Foreskin keratinocyte (primary cell): ENCODE measurements at places on chromosomes 12 and 14.

DNA sequence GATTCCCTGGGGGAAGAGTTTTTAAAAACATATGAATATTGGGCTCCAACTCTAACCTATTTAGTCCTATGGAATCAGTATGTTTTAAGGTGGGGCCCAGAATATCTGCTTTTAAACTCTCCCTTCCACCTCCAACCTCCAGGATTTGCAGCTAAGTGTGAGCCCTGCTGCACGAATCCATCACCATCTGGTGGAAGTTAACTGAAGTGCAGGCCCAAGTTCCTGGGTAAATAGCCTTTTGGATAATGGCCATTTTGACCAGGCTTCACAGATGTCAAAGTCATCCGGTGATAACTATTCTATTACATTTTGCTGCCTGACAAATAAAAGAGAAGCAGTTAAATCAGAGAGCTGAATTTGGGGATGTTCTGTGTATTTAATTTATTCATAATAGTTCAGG is 58.1 kb upstream of the RMST start:
- peak; percentile 15 for DNase-seq

DNA sequence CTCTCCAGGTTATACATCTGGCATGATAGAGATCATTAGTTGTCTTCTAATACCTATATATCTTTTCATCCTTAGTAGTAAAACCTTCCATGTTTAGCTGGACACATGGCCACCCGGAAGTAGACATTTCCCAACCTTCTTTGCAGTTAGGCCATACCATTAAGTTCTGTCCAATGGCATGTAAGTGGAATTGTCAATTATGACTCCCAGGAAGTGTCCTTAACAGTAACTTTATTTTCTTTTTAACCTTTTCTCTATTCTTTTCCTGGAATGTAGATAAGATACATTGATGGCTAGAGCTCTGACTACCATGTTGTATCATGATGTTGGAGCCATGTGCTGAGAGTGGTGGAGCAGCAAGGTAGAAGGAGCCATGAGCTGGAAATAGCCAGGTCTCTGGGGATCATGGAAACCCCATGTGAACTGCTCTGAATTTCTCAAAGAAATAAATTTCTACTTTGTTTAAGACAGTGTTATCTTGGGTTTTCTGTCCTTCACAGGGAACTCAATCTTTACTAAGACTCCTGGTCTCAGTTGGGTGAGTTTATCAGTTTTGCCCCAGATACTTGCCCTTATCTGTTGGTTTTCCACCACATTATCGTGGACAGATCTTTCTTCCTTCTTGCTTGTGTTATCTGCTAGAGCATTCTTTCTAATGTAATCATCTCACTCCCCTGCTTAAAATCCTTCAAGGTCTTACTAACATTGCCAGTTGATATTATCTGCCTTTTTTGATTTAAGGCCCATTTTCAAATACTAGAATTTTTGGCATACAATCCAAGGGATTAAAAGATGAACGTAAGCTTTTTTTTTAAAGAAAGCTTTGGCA is 5.1 kb upstream of the LTA4H start:
- DNase-seq: no peak

DNA sequence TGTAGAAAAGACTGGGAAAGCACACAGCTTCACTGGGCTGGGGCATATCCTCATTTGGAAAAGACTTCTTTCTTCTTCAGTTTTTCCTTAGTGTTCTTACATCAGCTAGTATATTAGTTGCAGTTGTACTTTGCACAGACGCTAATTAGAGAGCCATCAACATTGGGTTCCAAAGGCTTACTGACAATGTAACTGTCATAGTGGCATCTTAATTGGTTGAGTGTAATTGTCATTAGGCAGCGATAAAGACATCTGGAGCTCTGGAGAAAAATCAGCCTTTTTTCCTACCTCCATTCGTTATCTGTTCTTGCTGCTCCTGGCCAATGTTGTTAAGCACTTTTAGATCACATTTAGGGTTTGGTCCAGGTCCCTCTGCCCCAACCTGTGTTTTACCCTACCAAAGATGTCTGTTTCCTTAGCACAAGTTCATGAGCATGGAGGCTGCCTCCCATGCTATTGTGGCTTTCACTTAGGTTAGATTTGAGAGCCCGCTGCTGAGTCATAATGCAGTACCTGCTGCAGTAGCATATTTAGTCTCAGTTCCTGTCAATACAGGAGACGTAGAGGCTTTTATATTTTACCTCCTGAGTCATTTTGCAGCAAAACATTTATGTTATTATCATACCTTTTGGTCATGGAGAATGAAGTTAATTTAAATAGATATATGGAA is 49.2 kb downstream of the FBXW8 start:
- DNase-seq: no peak

- DNase-seq: no peak
Observed at GRCh38 chr12:52038447-52038846, 12.8 kb upstream of the NR4A1 start.

GRCh38 chr12:108814462-108815211 is 42.7 kb downstream of the SSH1 start:
- peak; percentile 99 for DNase-seq

GRCh38 chr12:26271889-26272492 is 76.6 kb downstream of the SSPN start:
- peak; percentile 96 for DNase-seq

DNA sequence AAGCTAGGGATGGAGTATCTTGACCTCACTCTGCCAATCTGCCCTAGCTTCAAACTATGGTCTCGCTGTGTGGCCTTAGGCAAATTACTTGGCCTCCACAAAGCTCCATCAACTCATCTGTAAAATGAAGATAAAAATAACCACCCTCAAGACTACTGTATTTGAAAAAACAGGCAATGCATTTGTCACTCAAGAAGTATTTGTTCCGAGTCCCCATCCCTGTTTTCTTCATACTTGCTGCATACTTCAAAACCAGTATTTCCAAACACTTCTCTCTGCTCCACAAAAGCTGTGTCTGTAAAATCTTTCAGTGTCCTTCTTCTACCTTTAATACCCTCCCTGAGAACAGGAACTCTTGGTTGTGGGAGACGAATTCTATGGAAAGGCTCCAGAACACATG is 47.9 kb downstream of the GTF2A1 start:
- DNase-seq: no peak

GRCh38 chr12:24069532-24070395 is 120.3 kb upstream of the SOX5 start:
- DNase-seq: no peak

GRCh38 chr12:98754095-98754494 is 109.0 kb downstream of the APAF1 start:
- peak; percentile 23 for DNase-seq

DNA sequence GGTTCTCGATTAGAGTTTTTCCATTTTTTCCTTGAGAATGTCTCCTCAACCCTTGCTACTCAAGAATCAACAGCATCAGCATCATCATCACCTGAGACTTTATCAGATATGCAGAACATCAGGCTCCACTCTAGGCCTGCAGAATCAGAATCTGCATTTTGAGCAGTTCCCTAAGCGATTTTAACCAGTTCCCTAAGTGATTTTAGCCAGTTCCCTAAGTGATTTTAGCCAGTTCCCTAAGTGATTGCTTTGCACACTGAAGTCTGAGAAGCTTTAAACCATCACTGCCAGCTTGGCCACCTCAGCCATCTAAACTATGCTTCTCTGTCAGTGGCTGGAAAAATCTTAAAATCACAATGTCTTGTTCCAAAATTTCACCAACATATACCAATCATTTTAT is 29.4 kb upstream of the SLC38A1 start:
- DNase-seq: no peak

DNA sequence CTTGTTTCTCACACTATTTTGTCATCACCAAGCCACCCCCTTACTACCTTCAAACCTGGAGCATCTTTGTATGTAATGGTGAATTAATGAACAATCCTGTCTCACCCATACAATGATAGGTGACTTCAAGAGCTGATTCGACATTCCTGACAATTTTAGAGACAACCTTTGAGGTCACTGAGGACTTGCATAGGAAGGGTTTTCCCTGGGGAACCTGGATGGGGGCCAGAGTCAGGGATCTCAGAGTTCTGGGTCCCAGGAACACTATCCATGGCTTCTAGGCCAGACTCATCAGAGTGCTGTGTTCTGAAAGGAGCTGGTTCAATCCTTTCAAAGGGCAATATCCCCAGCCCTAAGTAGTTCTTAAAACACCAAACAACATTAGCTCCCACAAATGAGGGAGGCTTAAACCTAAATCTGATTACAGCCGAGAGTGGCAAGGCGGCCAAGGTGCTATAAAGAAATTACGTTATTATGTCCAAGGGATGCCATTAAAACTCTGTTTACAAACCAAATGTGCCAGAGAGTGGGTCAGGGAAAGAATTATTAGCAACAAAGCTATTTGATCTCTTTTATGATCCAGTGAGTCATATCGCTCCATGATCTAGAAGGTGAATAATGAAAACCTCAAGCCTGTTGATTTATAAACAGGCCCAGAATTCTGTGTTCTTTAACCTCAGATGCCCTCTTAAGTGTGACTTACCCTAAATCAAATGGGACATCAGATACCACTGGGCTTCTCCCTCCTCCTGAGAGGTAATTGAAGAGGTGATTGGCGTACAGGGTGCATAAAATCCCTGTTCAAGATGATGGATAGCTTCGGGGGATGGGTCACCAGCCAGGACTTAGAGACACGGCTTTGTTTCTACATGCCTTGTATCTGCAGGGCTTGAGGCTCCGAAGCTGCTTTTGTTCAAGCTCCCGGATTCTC is 230.2 kb upstream of the TBX3 start:
- peak; percentile 69 for DNase-seq

GRCh38 chr14:104665657-104666522 is 23.5 kb upstream of the INF2 start:
- no peak for DNase-seq

DNA sequence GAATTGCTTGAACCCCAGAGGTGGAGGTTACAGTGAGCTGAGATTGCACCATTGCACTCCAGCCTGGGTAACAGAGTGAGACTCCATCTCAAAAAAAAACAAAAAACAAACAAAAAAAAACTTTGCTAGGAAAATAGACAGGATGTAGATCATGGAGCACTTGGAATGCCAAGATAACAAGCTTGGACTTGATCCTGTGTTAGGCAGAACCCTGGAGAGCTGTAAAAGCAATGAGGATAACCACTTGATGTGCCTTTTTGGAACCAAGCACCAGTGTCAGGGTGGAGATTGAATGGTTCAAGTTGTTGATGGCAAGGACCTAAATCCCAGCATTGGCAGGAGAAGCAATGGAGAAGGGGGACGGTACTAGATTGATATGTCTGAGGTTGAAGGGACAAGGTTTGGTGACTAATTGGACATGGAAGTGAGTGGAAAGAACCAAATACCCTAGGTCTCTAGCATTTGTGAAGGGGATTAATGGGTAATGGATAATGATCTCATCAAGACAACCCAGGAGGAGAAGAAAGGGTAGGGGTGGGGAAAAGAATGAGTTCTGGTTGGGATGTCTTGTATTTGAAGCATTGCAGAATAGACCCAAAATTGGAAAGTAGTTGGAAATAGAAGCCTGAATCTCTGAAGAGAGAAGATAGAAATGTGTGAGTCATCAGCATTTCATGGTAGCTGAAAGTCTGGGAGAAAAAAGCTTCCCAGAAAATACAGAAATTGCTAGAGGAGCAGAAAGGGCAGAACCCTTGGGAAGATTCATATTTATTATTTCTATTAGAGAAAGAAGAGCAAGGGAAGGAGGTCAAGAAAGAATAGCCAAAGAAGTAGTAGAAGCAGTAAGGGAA is 176.7 kb downstream of the NUAK1 start:
- peak; percentile 66 for DNase-seq

DNA sequence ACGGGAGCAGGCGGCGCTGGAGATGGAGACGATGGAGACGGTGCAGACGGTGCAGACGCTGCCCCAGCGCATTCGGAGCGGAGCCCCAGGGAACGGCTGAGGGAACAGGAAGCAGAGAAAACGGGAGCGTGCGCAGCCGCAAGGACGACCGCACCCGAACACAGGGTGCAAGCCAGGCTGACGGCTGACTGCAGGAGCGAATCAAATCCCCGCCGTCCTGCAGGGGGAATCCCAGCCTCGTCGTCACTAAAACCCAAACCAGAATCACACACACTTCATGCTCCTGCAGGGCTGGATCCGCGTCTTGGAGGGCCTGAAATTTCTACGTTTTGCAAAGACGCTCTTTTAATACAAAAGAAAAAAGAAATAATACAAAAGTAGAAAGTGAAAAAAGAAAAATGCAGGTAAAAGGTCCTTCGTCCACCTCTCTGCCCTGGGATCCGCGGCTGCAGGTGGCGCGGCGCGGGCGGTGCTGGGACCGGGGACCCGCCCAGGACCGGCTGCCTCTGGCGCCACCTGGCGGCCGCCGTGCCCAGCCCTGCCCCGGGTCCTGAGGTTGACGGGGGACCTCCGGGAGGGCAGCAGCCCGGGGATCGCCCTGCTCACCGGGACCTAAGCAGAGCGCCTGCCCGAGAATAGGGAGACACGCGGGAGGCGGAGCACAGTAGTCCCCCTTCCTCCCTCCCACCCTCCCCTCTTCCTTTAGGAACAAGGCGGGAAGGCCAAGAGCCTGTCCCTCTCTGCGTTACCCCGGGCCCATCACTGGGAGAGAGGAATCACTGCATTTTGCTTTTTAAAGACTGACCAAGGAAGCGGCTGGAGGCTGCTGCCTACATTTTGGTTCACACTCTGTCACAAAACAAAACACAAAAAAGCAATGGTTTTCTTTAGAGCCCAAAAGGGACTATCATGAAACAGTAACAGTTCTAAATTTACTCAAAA is 20.1 kb downstream of the STX2 start:
- peak; percentile 66 for DNase-seq

- no peak for DNase-seq
Observed at GRCh38 chr12:123923927-123924326, 48.7 kb downstream of the CCDC92 start.

GRCh38 chr12:116039081-116039480 is 238.4 kb downstream of the MED13L start:
- DNase-seq: no peak
